ENCODE measurements at places on chromosomes 11 and 22.

- no peak for DNase-seq
Measured at GRCh38 chr22:41369424-41369745, 12.4 kb upstream of the TEF start.

DNA sequence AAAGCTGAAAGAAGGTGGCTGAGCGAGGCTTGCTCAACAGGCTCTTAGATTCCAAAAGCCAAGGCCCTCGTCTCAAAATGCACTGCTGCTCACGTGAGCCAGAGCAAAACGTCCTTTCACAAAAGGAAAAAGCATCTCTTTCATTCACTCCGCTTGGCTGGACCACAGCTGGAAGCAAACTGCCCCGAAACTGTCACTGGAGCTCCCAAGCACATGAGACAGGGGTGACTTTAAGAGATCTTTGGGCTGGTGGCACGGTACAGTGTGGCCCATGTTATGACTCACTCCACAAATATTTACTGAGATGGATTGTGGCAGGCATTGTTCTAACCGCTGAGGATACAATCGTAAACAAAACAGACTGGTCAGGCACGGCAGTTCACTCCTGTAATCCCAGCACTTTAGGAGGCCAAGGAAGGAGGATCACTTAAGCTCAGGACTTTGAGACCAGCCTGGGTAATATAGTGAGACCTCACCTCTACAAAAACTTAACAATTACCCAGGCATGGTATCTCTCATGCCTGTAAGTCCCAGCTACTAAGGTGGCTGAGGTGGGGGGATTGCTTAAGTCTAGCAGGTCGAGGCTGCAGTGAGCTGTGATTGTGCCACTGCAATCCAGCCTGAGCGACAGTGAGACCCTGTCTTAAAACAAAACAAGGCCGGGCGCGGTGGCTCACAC, 3.6 kb downstream of the PLA2G6 start:
- DNase-seq: no peak

DNA sequence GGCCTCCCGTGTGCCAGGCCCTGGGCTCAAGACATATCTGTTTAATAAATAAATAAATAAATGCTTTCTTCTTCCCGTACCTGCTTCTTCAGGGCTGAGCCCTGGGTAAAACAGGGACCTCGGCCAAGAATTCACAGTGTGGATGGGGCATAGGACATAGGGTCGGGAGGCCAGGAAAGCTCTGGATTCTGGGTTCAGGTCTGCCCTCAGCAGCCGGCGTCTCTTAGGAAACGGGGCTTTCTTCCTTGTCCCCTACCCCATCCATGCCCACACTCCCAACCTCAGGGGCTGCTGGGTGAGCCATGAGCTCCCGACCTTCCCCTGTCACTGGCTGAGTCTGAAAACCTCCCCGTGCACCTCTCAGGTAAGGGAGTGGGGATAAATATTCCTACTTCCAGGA, 55.7 kb upstream of the ALX4 start:
- no peak for DNase-seq

DNA sequence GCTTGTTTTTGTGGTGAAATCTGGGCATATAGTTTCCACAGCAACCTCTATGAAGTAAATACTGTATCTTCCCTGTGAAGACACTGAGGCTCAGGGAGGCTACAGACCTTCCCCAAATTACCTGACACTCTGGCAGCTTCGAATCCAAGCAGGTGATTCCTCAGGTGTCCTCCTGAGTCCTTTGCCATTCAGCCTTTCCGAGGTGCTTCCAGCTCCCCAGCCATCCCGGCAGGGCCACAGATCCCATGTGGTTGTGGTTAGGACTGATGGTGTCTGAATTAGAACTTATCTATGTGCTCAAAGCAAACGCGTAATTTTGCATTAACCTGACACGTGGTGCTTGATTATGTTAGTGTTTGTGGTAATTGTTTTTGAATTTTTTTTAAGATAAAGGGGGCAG, 785.6 kb downstream of the BRD1 start:
- no peak for DNase-seq

DNA sequence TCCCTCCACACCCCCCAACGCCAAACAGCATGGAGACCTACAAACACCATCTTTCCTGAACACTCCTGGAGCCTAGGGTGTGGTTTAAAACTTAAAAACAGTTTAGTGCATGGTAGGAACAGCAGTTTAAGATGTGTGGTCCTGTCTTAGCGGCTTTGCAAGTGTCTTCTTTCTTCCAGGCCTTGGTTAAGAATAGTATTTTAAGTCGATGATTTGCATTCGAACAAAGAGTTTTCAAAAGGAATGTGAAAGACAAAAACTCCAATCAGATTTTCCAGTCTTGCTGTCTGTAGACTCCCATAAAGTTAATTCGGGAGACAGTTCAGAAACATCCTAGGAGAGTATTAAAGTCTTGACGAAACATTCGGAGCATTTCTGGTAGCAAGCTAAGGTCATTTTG, 3.7 kb downstream of the FGF4 start:
- no peak for DNase-seq

DNA sequence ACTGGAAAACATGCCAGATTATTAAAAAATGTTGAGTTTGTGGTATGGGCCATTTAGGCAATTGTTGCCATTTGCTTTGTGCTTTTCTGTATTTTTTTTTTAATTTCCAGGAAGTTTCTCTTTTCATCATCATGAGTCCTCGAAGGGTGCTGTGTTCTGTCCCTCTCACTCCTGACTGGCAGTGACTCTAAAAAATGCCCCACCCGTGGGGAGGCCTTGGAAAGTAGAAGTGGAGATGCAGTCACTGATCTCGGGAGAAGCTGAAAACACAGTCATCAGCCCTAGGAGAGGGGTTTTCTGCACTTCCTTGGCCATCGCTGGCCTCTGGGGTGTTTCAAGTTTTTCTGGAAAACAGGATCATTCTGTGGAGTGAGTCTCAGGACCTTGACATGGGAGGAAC, 98.5 kb upstream of the GRK3 start:
- no peak for DNase-seq

GRCh38 chr11:41872426-41872825, 413.0 kb upstream of the LRRC4C start:
- no peak for DNase-seq

DNA sequence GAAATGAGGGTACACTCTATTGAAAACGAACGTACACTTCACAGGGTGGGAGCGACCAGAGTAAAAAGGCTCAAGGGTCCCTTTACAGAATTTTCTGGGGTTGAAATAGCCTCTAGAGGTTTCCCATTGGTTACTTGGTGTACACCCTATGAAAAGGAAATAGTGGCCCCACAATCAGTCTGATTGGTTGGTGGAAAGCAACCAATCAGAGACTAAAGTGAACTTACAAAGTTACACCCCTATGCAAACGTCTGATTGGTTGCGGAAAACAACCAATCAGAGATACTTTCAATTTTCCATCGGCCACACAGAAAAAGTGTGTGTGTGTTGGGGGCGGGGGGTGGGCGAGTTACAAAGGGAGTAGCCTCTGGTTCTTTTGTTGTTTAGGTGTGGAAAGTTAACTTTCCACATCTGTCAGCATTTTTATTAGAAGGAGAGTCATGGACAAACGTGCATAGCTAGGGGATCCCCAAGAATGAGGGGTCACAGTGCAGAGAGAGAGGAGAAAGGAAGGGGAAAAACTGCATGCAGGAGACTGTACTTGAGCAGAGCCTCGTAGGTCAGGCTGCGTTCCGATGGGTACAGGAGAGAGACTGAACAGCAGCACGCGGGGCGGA, 1152.1 kb downstream of the TBC1D22A start:
- DNase-seq: no peak

- DNase-seq: no peak
Measured at GRCh38 chr22:39178206-39179111, 26.0 kb upstream of the CBX7 start.

DNA sequence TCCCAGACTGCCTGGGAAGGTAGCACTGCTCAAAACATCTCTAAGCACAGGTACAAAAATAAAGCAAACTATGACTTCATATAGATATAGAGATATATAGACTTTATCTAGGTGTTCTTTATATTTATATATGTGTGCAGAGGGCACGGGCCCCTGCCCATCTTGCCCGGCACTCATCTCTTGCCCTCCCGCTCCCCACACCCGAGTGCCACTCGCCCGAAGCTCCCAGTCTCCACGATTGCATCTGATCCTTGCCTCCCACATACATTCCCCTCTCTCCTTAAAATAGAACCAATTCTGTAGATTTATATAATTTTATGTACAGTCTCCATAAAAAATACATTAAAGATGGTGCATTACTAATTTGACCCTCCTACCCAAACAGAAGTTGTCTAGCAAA, 55.5 kb downstream of the IGSF9B start:
- no peak for DNase-seq

- DNase-seq: no peak
Measured at GRCh38 chr11:21321072-21321471, 651.7 kb downstream of the NELL1 start.

GRCh38 chr11:103618528-103618927, 417.9 kb upstream of the DDI1 start:
- no peak for DNase-seq

DNA sequence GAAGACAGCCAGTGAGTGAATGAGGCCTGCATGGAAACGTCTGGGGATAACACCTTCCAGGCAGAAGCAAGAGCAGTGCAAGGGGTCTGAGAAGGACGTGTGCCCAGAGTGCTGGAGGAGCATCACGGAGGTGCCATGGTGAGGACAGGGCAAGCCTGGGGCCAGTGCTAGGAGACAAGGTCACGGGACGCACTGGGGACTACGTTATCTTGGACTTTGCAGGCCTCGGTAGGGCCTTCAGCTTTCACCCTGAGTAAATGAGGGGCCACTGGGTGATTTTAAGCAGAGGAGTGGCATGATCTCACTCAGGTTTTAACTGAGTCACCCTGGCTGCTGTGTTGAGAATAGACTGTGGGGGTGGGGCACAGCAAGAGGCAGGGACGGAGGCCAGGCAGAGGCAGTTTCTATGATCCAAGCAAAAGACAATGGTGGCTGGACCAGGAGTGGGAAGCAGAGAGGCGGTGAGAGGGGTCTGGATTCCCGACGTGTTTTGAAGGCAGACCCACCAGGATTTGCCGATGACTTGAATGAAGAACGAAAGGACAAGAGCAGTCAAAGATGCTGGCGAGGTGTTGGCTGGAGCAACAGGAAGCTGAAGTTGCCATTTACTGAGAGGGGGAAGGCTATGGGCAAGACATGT, 102.7 kb upstream of the PARVA start:
- no peak for DNase-seq

DNA sequence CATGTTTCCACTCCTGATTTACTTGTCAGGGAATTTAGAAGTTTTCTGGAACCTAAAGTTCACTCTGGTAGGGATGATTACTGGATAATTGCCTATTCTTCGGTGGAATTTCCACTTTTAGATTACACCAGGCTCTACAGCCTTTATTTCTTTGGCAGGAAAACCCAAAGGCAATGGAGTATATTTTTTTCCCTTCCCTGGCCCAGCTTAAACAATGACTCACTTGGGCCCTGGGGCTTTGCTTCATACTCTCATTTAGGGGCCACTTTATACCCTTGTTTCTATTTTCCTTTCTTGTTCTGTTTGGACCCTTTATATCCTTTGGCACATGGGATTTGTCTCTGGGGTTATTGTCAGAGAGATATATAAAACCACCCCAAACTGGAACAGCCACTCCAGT, 114.7 kb downstream of the CSTPP1 start:
- DNase-seq: no peak

DNA sequence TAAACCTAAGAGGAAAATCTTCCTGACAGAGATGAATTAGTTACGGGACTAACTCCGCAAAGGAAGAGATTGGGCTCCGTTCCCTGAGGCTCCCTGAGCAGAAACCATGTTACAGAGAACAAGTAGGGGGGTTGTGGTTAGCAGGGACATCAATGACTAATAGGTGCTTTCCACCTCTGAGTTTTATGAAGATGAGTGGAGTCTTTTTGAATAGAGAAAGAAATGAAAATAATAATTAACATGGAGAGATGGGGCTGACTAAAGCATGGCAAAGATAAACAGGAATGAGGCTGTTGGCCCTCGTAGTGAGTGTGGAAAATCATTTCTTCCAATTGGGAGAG, 47.5 kb upstream of the PICALM start:
- no peak for DNase-seq

DNA sequence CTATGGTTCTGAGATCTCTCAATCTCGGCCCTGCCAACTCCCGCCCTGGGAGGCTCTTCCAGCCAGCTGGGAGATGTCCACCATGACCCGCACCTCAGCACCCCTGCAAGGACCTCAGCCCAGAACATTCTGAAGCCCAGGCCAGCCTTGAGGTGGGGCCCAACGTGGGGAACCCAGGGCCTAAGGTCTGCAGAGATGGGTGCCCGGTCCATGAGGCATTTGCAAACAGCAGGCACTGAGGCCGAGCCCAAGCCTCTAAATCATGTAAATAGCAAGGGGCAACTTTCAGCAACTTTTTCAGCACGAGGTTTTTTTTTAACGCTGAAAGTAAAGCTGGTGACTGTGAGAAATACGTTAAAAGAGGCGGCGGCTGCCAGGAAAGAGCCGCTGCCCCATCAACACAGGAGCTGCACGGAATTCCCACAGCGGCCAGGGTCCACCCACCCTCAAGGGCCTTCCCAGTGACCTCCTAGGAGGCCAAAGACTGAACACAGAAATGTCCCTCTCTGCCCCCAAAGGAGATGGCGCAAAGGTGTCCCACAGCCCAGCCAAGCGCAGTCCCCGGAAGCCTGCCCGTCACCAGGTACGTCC, 46.9 kb downstream of the BRD1 start:
- DNase-seq: no peak

- DNase-seq: no peak
Measured at GRCh38 chr11:128156486-128156885, 430.9 kb downstream of the ETS1 start.

DNA sequence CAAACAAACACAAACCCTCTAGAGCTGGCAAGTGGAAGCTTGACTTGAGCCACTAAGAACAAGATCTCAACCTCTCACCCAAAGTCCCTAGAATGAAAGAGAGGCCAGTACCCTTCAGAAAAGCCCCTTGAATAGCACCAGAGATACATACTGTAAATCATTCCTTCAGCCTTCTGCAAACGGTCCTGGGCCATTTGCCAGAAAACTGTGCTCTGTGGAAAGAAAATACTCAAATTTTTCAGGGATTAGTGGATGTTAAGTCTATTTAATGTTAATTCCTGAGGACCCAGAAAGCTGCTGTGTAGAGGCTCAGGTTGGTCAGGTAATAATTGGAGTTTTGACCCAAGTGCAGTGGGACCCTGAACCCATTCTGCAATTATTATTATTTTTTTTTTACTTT, 16.9 kb downstream of the SERPINH1 start:
- DNase-seq: no peak

DNA sequence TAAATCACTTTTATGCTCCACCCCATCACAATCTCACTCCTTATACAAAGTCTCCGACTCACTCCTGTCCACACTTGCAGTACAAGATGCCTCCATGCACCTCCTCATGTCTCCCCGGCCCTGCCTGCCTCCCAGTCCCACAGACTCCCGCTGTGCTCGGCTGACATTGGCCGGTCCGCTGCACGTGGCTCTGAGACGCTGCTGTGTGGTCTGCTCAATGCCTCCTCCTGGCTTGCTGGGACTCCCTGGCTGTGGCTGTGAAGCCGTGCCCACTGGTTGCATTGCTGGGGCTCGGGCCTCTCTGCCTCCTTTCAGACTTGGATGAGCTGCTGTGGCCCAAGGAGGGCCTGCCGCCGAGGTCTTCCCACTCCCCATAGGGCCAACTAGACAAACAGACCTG, 224.0 kb upstream of the B3GAT1 start:
- DNase-seq: no peak
